Tibial artery (tissue), 4 donors: ENCODE measurements at places on chromosomes 11 and 22.

- H3K27me3 ChIP-seq: no peaks in the 10 kb centered on the region
- H3K27ac ChIP-seq: peak overlapping the region; percentile 75
- DNase-seq: no peak
- H3K36me3 ChIP-seq: peaks cover 44% of the 10 kb centered on the region
- no peak overlapping the region for H3K4me3 ChIP-seq
- H3K4me1 ChIP-seq: peaks cover 49% of the 10 kb centered on the region
These were observed 27.2 kb upstream of the ADORA2A start for GRCh38 chr22:24400034-24400725.

- peaks cover 9% of the 10 kb centered on the region for H3K36me3 ChIP-seq
- H3K4me1 ChIP-seq: no peaks in the 10 kb centered on the region
- no peak overlapping the region for H3K4me3 ChIP-seq
- no peaks in the 10 kb centered on the region for H3K27me3 ChIP-seq
- H3K27ac ChIP-seq: no peak overlapping the region
These were observed 19.5 kb downstream of the LHFPL7 start for GRCh38 chr22:24926849-24927579.

- DNase-seq: no peak
- H3K36me3 ChIP-seq: no peaks in the 10 kb centered on the region
- H3K27ac ChIP-seq: no peak overlapping the region
- no peaks in the 10 kb centered on the region for H3K27me3 ChIP-seq
- H3K4me3 ChIP-seq: no peak overlapping the region
- no peaks in the 10 kb centered on the region for H3K4me1 ChIP-seq
These were observed 178.3 kb upstream of the NECTIN1 start for GRCh38 chr11:119907122-119907851.

- H3K27me3 ChIP-seq: peaks cover 12% of the 10 kb centered on the region
- no peak overlapping the region for H3K27ac ChIP-seq
- no peak overlapping the region for H3K4me3 ChIP-seq
- no peaks in the 10 kb centered on the region for H3K4me1 ChIP-seq
- H3K36me3 ChIP-seq: no peaks in the 10 kb centered on the region
- no peak for DNase-seq
These were observed 85.3 kb downstream of the GAB4 start for GRCh38 chr22:16922706-16923105.

DNA sequence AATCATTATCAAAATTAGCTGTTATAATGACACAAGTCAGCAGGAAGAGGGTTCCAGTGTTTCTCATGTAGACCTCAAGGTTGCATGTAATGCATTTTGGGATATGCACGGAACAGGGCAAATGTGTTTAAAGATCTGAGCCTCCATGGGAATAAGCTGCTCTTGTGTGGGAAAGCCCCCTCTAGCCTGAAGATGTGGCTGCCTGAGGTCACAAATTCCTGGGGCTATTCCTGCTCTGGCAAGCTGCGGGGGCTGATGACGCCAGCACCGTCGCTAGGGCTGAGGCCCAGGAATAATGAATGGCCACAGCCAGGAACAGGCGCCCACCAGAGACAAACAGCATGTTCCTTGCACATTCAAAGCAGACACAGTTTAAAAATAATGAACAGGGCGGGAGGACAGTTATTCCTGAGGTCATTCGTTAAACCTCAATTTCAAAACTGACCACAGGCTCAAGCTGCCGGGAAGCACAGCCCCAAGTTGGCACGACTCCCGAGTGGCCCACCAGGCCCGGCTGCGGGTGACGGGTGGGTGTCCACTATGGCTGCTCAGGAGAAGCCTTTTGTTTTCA, 11.7 kb downstream of the OSBPL5 start:
- no peaks in the 10 kb centered on the region for H3K36me3 ChIP-seq
- peaks cover 82% of the 10 kb centered on the region for H3K4me1 ChIP-seq
- no peak overlapping the region for H3K4me3 ChIP-seq
- DNase-seq: peak; percentile 79

- H3K27me3 ChIP-seq: no peaks in the 10 kb centered on the region
- no peak for DNase-seq
- H3K4me1 ChIP-seq: no peaks in the 10 kb centered on the region
These were observed 83.7 kb downstream of the MYO7A start for GRCh38 chr11:77211594-77212251.

- peaks cover 14% of the 10 kb centered on the region for H3K4me1 ChIP-seq
- DNase-seq: no peak
- H3K27ac ChIP-seq: peak overlapping the region; percentile 75
- H3K27me3 ChIP-seq: peaks cover 3% of the 10 kb centered on the region
- H3K4me3 ChIP-seq: peak overlapping the region; percentile 59
These were observed 125.3 kb upstream of the C11orf58 start for GRCh38 chr11:16613262-16613511.

DNA sequence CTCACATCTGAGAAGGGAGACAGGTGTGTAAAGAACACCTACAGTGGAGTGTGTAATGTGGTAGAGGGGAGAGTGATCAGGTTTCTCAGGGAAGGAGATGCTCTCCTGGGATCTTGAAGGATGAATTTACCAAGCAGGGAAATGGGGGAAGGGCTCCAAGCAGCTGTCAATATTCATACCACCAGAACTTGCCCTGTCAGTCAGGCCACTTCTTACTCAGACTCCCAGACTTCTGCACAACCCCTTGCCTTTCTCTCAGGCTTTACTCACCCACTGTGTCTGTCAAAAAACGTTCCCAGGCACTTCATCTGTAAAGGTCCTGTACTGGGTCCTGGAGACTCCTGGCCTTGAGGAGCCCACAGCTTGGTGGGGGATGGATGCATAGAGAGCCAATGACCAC, 14.0 kb upstream of the FCHSD2 start:
- H3K36me3 ChIP-seq: no peaks in the 10 kb centered on the region
- H3K4me3 ChIP-seq: no peak overlapping the region
- DNase-seq: peak; percentile 7
- H3K27me3 ChIP-seq: no peaks in the 10 kb centered on the region

DNA sequence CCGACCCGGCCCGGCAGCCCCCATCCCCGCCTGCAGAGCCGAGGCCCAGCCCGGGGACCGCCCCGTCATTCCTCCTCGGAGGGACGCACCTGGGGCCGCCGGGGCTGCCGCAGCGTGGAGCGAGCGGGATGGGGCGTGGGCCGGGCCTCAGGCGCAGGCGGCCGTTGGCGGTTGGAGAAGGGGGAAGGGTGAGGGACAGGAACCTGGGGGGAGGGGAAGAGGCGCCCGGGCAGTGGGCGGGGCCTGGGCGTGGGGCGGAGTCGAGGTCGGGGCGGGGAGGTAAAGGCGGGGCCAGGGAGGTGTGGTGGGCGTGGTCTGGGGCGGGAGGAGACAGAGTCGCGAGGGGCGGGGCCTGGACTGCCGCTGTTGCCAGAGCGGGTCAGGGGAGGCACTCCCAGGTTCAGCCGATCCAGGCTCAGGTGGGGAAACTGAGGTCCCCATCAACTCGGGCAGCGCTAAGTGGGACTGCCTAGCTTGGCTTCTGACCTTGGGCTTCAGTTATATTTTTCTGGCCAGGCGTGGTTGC, at the start of gene TESMIN:
Gene TESMIN (minus strand): TSS at position 190 of the 526 bp plus-strand sequence. CDS start 860 bp downstream, outside the sequence.
- peaks cover 8% of the 10 kb centered on the region for H3K36me3 ChIP-seq
- no peaks in the 10 kb centered on the region for H3K27me3 ChIP-seq
- peak within 1 kb of the TSS; percentile 55 for H3K4me3 ChIP-seq
- DNase-seq: peak; percentile 69

DNA sequence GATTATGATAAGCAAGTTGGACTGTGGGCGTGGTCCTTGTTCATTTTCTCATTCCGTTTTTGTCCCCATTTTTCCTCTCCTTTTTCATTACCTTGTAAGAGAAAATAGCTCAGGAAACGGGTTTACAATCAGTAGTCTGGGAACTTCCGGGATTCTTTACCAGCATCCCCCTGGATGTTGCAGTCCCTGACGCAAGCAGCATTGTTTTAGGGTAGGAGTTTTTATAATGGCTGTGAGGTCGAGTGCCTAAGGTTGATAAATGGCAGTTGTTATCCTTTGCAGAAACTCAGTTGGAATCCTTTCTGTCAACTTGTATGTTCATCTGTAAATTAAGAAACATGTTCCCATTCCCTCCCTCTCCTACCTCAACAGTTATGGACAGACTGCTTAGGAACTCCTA, 68.3 kb downstream of the ARHGEF12 start:
- peaks cover 4% of the 10 kb centered on the region for H3K36me3 ChIP-seq
- no peak overlapping the region for H3K4me3 ChIP-seq
- H3K27me3 ChIP-seq: no peaks in the 10 kb centered on the region
- H3K27ac ChIP-seq: no peak overlapping the region

GRCh38 chr11:118511601-118512000, 15.7 kb upstream of the TTC36 start:
- no peak overlapping the region for H3K4me3 ChIP-seq
- H3K27ac ChIP-seq: no peak overlapping the region
- H3K4me1 ChIP-seq: no peaks in the 10 kb centered on the region
- H3K27me3 ChIP-seq: no peaks in the 10 kb centered on the region
- peaks cover 100% of the 10 kb centered on the region for H3K36me3 ChIP-seq

DNA sequence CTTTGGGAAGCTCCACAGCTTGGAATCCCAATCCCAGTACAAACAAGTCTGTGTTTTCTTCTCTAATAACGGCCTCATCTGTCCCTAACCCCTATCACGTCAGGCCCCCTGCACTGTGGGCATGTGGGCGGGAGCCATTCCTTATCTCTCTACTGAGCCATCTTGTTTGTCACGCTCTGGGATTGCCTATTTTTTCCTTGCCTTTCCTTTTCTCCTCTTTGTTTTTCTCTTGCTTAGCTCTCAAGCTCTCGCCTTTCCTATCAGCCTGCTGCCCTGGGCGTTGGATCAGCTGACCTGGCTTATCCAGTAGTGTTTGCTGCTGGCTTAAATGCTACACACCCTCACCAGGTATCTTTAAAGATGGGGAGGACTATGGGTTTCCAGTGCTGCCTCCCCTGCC, 35.8 kb downstream of the ARHGAP1 start:
- peaks cover 67% of the 10 kb centered on the region for H3K36me3 ChIP-seq
- peak overlapping the region; percentile 64 for H3K27ac ChIP-seq
- H3K27me3 ChIP-seq: no peaks in the 10 kb centered on the region

- H3K27me3 ChIP-seq: peaks cover 33% of the 10 kb centered on the region
- no peaks in the 10 kb centered on the region for H3K4me1 ChIP-seq
- no peak overlapping the region for H3K27ac ChIP-seq
- no peak overlapping the region for H3K4me3 ChIP-seq
- no peak for DNase-seq
These were observed 109.7 kb downstream of the WNT7B start for GRCh38 chr22:45867118-45867905.

DNA sequence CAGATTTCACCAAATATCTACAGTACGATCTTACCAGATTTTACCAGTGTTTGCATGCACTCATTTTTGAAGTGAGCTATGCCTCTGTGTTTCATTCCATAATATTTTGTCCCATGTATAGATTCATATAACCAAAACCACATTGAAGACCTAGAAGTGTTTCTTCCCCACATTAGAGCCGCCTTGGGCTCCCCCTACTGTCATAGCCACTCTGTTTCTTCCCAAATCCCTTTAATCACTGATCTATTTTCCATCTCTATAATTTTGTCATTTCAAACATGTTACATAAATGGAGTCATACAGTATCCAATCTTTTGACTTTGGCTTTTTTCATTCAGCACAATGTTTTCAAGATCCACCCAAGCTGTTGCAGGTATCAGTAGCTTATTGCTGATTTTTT, 12.7 kb downstream of the MRGPRX3 start:
- H3K36me3 ChIP-seq: no peaks in the 10 kb centered on the region
- no peak overlapping the region for H3K27ac ChIP-seq
- no peak overlapping the region for H3K4me3 ChIP-seq
- H3K4me1 ChIP-seq: no peaks in the 10 kb centered on the region

DNA sequence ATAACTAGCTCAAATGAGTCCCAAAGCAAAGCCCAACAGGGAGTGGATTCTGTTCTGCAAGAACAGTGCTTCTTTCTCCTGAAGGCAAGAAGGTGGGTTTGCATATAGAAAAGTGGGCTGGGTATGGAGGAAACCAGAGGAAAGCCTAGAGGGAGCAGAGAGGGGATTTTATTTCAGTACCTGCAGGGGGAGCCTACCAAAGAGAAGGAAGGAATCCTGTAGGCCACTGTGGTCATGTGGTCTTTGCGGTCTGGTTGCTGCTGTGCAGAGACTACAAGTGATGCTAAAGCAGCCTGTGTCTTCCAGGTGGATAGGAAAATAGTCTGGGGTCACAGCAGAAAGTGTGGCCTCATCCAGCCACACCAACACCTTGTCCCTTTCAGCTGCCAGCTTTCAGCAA, 33.2 kb upstream of the ZBTB16 start:
- DNase-seq: no peak
- peak overlapping the region; percentile 71 for H3K27ac ChIP-seq
- H3K4me3 ChIP-seq: no peak overlapping the region
- no peaks in the 10 kb centered on the region for H3K36me3 ChIP-seq
- H3K27me3 ChIP-seq: no peaks in the 10 kb centered on the region

- no peaks in the 10 kb centered on the region for H3K36me3 ChIP-seq
- DNase-seq: no peak
- no peaks in the 10 kb centered on the region for H3K27me3 ChIP-seq
- H3K4me3 ChIP-seq: no peak overlapping the region
- no peak overlapping the region for H3K27ac ChIP-seq
- H3K4me1 ChIP-seq: no peaks in the 10 kb centered on the region
These were observed 4.3 kb upstream of the OR2AG1 start for GRCh38 chr11:6778518-6778917.

GRCh38 chr11:18775492-18776292, 15.9 kb downstream of the PTPN5 start:
- no peaks in the 10 kb centered on the region for H3K27me3 ChIP-seq
- no peak for DNase-seq
- H3K36me3 ChIP-seq: no peaks in the 10 kb centered on the region

DNA sequence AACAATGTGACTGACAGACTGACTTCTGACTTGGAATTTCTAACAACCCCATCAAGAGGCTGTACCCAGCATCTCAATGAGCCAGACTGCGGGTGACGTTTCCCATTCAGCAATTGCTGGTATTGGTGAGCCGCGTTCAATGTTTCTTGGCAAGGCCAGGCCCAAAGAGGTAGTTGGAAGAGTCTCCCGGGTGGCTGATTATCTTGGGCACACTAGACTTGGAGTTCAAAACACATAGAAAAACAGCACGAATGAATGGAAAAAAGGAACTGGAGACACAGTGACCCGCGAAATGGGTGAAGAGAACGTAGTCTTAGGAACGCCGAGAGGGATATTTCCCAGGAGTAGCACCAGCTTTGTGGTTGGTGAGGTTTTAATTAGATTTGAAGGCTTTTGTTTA, 115.7 kb downstream of the RPS6KA4 start:
- no peaks in the 10 kb centered on the region for H3K36me3 ChIP-seq
- no peaks in the 10 kb centered on the region for H3K27me3 ChIP-seq
- no peak overlapping the region for H3K4me3 ChIP-seq
- no peak for DNase-seq
- no peak overlapping the region for H3K27ac ChIP-seq
- H3K4me1 ChIP-seq: no peaks in the 10 kb centered on the region

- peak overlapping the region; percentile 99 for H3K27ac ChIP-seq
- H3K4me3 ChIP-seq: peak overlapping the region; percentile 34
- no peaks in the 10 kb centered on the region for H3K27me3 ChIP-seq
- peaks cover 59% of the 10 kb centered on the region for H3K4me1 ChIP-seq
- DNase-seq: peak; percentile 79
- peaks cover 46% of the 10 kb centered on the region for H3K36me3 ChIP-seq
These were observed 10.5 kb downstream of the MCAM start for GRCh38 chr11:119306373-119306890.

- DNase-seq: no peak
- no peaks in the 10 kb centered on the region for H3K27me3 ChIP-seq
- H3K36me3 ChIP-seq: no peaks in the 10 kb centered on the region
- no peak overlapping the region for H3K27ac ChIP-seq
These were observed 179.6 kb downstream of the MPPED1 start for GRCh38 chr22:43591380-43591779.
